Stimulated activated CD4-positive, alpha-beta T cell treated with anti-CD3 and anti-CD28 coated beads, Interleukin-1b, Interleukin-23, amount 100 ng/mL, for 1 hour (primary cell): ENCODE measurements at places on chromosomes 6 and 20.

GRCh38 chr20:39676857-39677391 lies 714.8 kb downstream of the DHX35 start:
- DNase-seq = no peak

DNA sequence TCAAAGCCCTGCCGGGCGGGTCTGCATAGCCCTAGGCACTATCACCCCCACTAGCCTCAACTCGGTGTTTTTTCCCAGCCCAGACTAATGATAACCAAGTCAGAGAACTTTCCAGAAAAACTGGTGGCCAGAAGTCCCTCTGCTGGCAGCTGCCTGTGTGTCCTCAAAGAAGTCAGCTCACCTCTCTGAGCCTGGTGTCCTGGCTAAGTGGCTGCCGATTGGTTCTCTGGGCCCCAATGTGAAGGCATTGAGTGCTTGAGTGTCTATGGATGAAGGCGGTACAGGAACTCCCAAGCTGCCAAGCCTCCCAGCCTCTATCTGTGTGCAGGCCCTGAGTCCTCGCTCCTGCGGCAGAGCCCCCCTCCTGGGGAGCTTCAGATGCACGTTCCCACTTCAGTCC lies 355.6 kb downstream of the TAF4 start:
- DNase-seq = no peak

DNA sequence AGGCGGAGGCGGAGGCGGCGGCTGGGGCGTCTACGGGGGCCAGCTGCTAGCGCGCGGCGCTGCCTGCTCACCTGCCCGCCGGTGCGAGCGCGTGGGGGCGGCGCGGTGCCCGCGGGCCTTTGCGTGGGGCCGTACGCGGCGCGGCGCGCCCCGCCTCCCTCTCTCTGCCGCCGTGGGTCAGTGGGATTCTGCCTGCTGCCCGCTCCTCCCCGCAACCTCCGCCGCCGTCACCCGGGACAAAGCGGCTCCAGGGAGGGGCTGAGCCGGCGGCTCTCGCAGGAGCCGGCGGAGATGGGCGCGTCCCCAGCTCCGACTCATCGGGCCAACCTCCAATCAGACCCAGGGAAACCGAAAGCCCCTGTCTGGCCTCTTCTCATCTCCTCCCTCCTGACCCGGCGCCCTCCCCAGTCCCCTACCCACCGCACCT lies at the start of gene RCAN2:
Gene RCAN2, minus strand, starts transcription at position 249 of the 427 bp plus-strand sequence.
- no peak for DNase-seq

DNA sequence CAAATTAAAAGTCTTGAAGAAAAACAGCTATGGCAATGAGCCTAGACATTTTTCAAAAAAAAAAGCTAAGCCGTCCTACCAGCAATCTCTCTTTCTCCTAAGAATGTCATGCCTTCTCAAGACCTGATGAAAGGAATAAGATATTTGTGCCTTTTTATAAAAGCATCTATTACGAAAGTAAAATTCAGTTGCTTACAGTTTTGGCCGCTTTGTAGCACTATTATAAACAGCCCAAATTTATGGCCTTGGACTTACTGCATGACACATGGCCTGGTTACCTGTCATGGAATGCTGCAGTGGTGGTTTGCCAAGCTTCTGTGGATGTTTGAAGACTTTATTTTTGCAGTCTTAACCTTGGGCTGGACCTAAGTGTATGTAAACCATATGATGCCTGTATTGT lies 22.2 kb upstream of the VAPB start:
- DNase-seq = no peak

DNA sequence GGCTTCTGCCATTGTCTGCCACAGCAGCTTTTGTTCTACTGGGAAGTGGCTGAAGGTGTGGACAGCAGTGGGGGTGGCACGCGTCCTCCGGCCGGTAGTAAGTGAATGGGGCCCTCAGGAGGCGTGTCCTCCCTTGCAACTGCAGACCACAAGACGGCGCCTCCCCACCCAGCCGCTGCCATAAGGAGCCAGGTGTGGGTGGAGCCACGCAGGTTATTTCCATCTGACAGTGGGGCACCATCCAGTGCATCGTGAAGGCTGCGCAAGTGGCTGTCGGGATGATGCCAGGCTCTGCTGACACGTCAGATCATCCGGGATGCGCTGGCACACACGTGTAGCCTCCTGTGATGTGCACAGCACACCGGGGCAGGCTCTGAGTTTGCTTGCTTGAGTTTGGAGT lies 379.7 kb downstream of the CDH4 start:
- DNase-seq = no peak

DNA sequence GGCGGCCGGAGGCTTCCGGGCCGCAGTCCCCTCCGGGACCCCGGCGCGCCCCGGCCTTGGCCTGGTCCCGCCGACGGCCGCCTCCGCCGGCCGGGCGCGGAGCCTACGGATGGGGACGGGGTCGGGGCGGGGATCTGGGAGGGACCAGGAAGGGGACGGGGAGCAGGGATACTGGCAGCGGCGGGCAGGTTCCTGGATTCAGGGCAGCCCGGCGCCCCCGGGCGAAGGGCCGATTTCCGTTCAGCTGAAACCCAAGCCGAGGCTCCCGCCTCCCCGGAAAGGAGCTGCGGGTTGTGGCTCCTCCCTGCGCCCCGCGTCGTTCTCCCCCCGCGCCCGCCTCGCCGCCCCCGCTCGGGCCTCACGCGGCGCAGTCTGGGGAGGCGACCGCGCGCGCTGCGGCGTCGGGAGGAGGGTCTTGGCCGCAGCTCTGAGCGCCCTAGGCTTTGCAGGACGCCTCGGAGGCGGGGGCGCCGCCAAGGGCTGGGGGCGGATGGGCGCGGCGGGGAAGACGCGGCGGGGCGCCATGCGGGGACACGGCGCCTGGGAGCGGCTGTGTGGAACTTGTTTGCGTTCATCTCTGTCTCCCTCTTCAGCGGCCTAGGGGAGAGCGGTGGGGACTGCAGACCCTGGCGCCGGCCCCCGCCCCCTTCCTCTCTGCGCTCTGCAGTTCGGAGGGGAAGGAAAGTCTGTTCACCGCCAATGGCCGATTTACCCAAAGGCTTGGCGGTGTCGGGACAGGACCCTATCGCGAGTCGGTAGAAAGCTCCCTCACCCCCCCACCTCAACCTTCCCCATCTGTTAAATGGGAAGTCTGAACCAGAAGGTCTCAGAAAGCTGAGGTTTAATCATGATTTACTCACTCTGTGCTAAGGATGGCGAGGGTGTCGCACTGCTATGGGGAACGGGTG lies 22.7 kb upstream of the TMEM181 start:
- DNase-seq = no peak

- DNase-seq = no peak
Observed at GRCh38 chr6:31086788-31087440, 25.5 kb downstream of the C6orf15 start.

GRCh38 chr6:156976216-156977127 lies 199.3 kb downstream of the ARID1B start:
- DNase-seq = no peak

DNA sequence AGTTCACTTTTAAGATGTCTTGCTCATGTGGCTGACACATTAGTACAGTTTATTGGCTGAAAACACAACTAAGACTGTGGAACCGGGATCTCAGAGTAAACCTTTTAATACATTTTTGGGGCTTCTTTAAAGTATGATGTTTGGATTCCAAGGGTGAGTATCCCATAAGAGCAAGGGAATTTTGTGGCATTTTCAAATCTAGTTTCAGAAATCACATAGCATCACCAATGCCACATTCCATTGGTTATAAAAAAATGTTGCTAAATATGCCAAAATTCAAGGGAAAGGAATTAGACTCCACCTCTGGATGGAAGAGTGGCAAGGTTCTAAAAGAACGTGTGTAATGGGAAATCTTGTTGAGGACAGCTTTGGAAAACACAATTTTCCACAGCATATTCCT lies 338.6 kb downstream of the COL12A1 start:
- no peak for DNase-seq

- DNase-seq = no peak
Observed at GRCh38 chr20:31824554-31825313, 5.6 kb downstream of the MYLK2 start.

DNA sequence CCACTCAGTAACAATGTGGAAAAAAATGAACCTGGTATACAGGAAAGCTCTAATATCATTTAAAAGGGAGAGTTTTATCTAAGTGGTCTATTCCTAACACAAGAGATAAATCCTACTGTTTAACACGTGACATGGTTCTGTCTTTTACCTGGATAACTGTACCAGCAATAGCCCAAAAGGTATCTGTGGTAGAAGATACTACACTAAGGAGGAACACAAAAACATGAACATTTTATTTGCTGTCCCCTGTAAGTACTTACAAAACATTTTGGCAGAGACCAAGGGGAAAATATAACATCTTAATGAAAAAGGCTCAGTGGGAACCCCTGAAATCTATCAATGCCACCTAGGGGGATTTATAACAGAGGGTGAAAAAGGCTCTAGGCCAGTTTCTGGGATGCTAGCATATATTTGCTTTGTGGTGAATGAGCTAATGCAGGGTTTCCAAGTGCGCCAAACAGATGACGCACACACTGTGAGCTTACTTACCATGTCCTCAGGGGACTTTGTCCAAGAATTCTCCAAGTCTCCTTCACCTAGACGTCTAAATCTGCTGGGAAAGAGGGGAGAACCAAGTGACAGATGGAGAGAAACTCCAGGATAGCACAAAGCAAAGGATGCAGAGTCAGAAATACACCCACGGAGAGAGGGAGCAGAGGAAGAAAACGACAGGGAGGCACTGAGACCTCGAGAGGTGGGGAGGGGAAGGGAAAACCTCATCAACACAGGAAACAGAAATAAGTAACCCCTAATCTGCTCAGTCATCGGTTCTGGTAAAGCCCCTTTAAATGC lies 147.9 kb upstream of the PRND start:
- DNase-seq = no peak

GRCh38 chr6:124798942-124799496 lies 163.2 kb upstream of the RNF217 start:
- DNase-seq = no peak

- no peak for DNase-seq
Observed at GRCh38 chr20:32227744-32228688, 20.3 kb downstream of the POFUT1 start.

DNA sequence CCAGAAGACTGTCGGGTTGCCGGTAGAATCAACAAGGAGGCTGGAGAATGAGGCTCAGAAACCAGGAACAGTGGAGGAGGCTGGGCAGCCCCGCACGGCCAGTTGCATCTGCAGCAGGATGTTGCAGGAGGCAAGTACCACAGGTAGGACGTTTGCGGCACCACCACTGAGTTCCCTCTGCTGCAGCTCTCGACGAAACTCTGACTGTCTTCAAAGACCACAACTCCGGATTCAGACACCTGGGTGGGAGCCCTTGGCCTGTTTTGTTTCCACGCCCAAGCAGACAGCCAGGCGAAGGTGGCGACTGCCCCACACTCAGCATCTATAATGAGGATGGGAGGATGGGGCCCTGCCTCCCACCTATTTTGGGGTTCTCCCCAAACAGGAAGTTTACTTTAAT lies 218.2 kb downstream of the ZDHHC14 start:
- DNase-seq = no peak

DNA sequence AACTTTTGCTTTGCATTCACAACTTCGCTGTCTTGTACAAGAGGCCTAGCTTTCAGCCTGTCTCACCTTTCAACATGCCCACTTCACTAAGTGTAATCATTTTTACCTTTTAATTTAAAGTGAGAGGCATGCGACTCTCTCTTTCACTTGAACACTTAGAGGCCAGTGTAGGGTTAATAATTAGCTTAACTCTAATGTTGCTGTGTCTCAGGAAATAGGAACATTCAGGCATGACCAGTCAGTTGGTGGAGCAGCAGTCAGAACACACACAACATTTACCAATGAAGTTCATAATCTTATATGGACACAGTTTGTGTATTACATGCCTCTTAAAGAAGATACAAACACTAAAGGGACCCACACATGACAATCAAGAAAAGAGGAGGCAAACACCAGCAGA lies 47.6 kb downstream of the HTR1B start:
- DNase-seq = no peak

DNA sequence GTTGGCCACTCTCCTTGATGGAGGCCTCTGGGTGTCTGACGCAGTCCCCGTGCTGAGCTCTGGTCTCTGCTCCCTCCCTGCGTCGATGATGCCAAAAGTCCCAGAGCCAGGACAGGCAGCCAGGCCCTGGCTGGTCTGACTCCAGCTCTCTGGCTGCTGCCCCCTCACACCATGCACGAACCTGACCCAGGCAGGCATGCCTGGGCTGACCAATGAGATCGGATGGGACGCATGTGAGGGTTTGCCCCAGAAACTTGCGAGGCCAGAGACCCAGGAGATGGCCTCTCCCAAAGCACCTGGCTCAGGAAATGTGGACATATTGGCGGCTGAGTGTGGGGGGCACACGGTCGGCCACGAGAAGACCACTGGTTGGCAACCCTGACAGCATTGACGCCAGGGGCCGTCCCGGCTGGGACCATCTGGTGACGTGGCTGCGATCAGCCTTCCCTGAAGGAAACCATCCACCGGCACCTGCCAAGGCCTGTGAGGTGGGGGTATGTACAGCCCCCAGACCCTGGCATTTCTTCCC lies 51.2 kb upstream of the FRMD1 start:
- no peak for DNase-seq

DNA sequence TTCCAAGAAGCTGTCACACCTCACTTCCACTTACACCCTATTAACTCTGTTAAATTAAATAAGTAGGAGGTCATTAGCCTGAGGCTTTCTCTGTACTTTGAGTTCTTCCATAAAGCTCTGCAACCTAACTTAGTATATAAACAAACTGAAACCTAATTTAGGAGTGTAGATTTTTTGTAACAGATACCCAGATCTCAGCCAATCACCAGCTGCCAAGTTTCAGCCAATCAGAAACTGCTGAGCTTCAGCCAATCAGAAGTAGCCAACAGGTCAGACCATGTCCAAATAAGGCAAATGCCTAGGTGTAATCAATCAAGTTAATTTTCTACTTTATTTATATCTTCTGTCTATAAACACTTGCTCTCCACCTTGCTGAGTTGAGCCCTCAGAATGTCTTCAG lies 142.7 kb upstream of the SULF2 start:
- no peak for DNase-seq

GRCh38 chr6:160428069-160428430 lies 79.9 kb downstream of the SLC22A3 start:
- DNase-seq = no peak

DNA sequence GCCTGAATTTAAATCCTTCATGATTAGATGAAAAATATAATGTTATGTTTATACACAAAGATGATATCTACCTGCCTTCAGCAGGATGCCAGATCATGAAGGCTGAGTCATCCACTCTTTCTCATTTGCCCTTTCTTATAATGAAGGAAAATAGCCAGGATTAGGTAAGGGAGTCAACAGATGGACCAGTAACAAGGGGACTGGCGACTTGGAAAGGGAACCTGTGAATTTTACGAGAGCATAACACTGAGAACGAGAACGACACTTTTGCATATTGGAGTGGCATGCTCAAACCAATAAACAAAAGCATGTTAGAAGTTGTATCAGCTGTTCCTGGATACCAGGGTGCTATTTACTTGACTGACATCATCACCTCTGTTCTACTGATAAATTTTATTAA lies 154.0 kb downstream of the LAMP5 start:
- DNase-seq = no peak

- DNase-seq = no peak
Observed at GRCh38 chr20:24960861-24961260, 11.8 kb downstream of the CST7 start.
